ENCODE measurements at places on chromosomes 1 and 21.

- DNase-seq: no peak
Measured at GRCh38 chr1:89999628-90000027, 4.7 kb downstream of the ZNF326 start.

GRCh38 chr1:229768232-229768631 lies 142.2 kb downstream of the URB2 start:
- DNase-seq: no peak

DNA sequence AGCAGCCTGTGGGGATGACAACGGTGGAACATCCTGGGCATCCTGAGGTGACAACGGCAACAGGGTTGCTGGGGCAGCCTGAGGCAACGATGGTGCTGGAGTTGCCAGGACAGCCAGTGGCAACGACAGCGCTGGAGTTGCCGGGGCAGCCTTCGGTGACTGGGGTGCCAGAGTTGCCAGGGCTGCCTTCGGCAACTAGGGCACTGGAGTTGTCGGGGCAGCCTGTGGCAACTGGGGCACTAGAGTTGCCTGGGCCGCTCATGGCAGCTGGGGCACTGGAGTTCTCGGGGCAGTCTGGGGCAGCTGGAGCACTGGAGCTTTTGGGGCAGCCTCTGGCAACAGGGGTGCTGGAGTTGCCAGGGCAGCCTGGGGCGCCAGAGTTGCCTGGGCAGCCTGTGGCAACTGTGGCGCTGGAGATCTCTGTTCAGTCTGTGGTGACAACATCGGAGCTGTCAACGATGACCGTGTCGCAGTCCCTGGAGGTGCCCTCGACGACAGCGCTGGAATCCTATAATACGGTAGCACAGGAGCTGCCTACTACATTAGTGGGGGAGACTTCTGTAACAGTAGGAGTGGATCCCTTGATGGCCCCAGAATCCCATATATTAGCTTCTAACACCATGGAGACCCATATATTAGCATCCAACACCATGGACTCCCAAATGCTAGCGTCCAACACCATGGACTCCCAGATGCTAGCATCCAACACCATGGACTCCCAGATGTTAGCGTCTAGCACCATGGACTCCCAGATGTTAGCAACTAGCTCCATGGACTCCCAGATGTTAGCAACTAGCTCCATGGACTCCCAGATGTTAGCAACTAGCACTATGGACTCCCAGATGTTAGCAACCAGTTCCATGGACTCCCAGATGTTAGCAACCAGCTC lies 8.2 kb downstream of the SON start:
- DNase-seq: no peak

DNA sequence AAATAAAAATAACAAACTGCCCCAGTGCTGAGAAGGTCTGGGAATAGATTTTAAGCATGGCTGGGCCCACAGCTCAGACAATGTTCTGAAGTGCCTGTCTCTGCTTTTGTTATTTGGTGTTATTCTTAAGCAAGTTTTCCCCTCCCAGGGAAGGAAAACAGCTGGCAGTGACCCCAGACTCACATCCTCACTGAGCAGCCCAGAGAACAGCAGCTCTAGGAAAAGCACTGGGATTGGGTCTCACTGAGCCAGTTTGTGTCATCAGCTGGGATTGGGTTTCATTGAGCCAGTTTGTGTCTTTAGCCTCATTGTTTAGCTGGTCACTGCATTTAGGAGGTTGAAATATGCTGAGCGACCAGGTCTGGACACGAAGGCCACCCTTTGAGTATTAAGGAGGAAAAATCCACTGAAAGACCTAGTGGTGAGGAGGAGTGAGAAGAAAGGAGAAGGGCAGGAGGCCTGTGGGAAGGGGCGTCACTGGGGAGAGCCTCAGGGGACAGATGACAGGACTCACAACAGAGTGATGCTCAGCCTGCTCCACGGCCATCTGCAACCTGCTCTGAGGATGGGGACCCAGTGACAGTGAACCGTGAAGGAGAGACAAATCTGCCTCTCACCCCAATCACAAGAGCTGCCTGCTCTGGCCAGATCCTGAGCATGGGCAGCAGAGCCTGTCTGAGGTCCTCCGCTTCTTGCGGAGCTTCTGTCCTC lies 103.8 kb downstream of the TOMM20 start:
- DNase-seq: no peak

DNA sequence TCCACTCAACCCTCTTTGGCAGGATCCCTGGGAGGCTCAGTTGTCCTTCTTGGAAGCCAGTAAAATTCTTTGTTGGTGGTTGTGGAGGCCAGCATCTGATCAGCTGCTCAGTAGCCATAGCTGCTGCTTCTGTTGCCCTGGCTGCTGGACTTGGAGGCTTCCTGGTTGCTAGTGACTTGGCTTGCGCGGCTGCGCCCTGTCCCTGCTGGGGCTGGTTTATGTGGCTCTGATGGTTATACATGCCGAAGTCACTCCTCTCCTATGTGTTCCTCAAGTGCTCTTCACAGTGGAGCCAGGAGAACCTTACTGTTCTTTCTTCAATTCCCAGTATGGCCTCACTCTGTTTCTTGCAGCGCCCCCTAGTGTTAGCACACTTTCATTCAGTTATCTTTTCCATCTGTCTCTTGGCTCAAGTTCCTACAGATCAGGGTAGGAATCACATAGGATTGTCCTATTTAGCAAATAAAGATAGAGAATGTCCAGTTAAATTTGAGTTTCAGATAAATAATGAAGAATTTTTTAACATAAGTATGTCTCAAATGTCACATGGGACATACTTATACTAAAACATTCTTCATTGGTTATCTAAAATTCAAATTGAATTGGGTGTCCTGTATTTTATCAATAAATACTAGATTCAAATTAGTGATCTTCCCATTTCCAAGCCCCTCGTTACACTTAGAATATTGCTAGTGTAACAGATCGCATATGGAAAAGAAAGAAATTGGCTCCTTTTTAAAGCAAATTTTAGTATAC lies 176.5 kb downstream of the TGFB2 start:
- no peak for DNase-seq

DNA sequence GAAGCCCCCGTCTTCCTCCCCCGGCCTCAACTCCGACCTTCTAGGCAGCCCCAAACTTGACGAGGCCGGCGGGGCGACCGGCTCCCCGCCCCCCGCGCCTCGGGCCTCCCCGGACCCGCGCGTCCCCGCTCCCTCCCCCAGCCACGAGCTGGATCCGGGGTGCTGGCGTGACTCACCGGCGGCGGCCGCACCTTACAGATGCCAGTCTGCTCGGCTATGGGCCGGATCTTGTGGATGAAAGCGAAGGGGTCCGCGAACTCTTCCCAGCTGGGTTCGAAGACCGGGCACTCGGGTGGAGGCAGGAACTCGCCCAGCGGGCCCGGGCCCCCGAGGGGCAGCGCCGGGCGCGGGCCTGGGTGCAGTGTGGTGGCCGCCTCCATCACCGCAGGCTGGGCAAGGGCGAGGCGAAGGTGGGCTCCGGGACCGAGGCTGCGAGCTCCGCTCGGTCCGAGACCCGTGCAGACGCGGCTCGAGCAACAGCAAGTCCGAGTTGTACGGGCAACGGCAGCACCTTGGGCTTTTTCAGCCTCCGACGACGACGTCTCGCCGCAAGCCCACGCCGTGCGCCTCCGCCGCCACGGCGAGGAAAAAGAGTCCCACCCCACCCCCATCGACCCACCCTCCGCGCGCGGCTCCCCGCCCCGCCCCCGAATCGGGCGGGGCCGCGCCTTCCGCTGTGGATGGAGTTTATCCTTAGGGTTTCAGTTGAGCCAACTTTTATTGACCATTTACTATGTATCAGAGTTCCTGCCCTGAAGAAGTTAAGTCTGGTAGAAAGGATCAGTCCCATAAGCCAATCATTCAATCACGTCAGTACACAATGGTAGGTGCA lies at the start of gene KDM5B:
Gene KDM5B, minus strand, starts transcription at position 496 of the 832 bp plus-strand sequence. Its CDS starts 116 bp downstream, at position 380.
- peak; percentile 52 for DNase-seq

DNA sequence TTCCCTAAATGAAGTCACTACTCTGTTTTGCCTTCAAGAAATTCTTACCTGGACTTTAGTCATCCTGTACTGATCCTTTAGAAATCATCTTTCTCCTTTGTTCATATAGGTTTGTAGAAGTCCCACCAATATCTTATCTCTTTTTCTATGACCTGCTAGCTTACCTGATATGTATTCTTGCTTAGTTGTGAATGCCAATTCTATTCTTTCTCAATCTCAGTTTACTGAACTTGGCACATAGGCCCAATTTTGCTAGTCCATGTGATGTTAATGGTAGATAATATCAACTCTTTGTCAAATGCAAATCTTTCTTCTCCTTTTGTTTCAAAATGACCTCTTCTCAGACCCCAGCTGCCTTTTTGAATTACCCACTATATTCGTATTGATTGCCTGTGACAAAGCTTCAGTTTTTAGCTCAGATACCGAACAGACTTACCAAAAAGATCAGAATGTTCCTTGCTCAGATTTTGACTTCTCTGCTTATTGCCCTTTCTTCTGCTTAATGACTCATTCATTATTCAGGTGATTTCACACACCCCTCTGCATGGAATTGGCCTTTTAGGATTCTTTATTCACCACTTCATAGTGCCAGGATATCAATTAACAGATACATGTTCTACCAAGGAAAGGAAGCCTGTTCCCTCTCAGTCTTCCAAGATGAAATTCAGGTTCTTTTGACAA lies 20.6 kb downstream of the IPO9 start:
- no peak for DNase-seq

DNA sequence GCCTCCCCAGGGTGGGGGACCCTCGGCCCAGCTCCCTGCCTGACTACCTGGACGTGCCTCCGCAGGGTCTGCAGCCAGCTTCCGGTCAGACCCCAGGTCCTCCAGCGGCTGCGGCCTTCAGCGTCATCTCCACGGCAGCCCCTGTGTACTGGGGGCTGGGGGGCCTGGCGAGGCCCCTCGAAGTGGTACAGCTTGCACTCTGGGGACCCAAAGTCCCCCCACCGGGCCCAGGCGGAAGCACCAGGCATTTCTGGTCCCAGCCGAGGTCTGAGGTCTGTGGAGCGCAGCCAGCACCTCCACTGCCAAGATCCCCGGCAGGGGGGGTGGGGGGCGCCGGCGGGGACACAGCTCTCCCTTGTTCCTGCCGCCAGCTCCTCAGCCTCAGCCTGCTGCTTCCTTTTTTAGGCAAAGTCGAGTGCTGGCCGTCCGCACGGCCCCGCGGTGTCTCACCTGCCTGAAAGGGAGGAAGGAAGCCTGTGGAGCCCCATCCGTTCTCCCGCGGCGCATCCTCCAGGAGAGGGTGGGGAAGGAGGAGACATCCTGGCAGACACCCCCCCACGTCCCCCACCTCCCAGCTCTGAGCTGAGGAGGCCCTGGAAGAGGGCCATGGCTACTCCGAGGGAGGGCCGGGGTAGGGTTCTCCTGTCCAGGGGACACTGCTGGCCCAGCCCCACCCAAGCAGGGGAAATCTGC lies 1.2 kb upstream of the VWA1 start:
- no peak for DNase-seq

DNA sequence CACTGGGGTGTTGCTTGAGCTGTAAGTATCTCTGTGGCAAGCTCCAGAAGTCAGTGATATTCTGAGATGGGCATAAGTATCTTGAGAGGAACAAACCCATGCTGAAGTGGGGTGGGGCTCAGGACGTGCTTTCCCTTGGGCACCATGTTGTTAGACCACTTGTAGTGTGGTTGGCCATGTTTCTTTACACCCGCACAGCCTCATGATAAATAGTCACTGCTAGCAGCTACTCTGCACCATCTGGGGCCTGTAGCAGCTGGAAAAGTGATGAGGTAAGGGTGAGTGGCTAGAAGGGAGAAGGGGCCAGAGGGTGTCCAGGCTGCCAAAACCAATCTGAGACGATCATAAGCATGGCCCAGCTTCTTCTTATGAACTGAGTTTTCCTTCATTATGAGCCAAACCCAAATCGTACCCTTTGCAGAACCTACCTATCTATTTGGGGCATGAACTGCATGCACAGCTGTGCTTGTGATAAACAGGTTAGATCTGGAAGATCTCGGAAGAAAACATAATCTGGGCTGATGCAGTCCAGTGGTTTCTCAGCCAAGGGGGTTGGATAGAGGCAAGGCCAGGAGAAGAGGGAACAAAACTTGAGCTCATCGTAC lies 91.9 kb upstream of the IRF2BP2 start:
- DNase-seq: no peak

DNA sequence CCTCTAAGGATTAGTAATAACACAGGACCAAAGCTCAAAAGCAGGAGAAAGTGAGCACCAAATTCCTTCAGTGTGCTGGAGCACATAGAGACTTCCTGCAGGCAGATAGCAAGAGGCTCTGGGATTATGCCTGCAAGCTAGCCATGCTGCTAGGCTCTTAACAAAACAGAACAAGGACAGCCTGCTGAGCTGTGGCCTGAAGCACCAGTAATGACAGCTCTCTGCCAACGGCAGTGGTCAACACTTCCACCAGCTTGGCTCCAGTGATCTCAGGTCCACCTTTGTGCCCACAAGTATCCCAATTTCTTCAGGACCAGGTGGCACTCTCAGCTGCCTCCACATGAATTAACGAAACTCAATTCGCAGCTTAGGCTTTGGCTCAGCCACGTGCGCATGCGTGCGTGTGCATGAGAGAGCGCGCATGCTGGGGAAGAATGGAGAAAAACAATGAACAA lies 64.2 kb downstream of the SLC45A1 start:
- no peak for DNase-seq

GRCh38 chr1:41868241-41868998 lies 50.3 kb downstream of the HIVEP3 start:
- no peak for DNase-seq

GRCh38 chr1:173297798-173298391 lies 90.8 kb upstream of the TNFSF4 start:
- DNase-seq: no peak

- DNase-seq: no peak
Measured at GRCh38 chr1:24714859-24715520, 30.3 kb upstream of the CLIC4 start.

GRCh38 chr1:115062542-115063004 lies 26.7 kb downstream of the TSPAN2 start:
- peak; percentile 91 for DNase-seq

DNA sequence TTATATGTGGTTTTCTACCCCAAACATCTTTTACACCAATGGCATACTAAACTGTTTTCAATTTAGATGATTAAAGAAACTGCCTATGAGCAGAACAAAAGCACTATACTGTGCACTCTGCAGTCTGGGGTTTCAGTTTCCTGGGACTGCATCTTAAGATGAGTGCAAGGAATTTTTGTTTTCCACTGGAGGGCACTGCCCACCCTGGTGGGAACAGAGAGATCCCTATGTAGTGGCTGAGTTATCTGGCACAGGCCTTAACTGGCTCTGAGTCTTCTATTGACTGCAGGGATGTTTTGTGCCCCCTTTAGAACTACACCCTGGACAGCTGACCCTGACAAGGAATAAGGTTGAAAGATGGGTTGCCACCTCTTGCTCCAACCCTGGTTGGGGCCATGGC lies 12.0 kb downstream of the PROK1 start:
- no peak for DNase-seq

GRCh38 chr1:204390751-204391466 lies 20.7 kb downstream of the PPP1R15B start:
- no peak for DNase-seq
